ENCODE measurements at places on chromosomes 6 and 20.
A peak's percentile ranks its signal among the peaks of the same experiment; 100 is the strongest.

- DNase-seq, result no peak
Measured at GRCh38 chr6:166588691-166589336, 2.3 kb upstream of the RAMACL start.

DNA sequence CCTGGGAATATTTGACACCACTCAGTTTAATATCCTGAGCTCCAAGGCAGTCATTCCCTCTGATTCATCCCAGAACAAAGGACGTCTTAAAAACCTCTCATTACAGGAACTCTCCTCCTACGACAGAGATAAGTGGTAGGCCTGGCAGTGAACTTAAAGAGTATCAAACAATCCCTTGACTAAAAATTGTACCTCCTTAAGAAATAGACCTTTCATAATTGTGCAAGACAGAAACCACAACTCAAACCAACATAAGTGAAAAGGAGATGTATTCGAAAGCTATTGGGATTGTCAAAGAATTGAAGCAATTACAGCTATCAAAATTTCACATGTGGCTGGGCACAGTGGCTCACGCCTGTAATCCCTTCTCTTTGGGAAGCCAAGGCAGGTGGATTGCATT lies 19.1 kb upstream of the BNIP5 start:
- DNase-seq, result no peak

DNA sequence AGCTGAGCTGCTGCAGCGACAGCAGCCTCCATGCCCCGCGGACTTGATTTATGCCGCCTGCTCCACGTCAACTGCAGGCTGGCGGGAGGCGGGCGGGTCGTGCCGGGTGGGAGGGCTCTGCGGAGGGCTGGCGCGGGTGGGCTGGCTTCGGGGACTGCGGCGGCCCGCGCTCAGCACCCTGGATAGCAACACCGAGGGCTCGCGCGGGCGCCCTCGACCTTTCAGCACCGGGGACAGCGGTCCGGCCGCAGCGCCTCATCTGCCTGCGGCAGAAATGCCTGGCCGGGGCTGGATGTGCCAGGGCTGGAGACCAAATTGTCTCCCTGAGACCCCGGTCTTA lies 792 bp downstream of the SNAP25 start:
- DNase-seq, result peak; percentile 87

- DNase-seq, result peak; percentile 100
Measured at GRCh38 chr6:149454346-149454848, 30.4 kb downstream of the ZC3H12D start.

GRCh38 chr6:1348675-1349074 lies 36.8 kb downstream of the FOXQ1 start:
- no peak for DNase-seq

DNA sequence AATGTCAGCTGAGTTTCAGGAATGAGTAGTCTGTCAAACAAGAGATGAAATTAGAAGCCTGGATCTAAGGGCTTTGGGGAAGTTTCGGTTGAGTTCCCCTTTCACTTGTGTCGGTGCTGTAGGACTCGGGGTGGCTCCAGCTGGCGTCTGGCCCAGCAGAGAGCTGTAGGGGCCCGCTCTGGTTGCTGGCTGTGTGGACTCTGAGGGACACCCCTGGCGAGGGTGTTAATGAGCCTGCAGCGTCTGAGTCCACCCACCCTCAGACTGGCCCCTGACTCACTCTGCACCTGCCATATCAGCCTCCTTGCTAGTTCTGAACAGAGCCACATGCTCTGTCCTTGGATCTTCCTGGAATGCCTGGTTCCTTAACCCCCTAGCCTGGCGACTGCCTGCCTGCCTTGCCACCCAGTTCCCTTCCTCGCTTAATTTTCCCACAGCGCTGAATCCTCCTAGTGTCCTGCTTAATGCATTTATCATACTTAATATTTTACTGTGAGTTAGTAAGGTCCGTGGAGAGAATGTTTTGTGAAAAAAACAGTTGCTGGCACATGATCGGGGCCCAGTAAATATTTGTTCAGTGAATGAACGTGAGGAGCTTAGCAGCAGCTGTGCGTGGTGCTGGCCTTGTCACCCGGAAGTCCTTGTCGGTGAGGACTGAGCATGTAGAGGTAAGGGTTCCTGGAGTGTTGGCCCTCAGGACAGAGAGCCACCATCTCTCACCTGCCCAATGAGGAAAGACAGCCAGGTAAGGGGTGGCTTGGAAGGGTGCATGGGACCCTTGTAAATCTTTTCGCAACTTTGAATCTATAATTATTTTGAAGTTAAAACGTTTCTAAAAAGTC lies 1.6 kb downstream of the DNAJC5 start:
- DNase-seq, result peak; percentile 87

GRCh38 chr6:90483116-90483839 lies 103.6 kb downstream of the MAP3K7 start:
- DNase-seq, result no peak

- no peak for DNase-seq
Measured at GRCh38 chr20:51404297-51405060, 138.0 kb downstream of the NFATC2 start.

DNA sequence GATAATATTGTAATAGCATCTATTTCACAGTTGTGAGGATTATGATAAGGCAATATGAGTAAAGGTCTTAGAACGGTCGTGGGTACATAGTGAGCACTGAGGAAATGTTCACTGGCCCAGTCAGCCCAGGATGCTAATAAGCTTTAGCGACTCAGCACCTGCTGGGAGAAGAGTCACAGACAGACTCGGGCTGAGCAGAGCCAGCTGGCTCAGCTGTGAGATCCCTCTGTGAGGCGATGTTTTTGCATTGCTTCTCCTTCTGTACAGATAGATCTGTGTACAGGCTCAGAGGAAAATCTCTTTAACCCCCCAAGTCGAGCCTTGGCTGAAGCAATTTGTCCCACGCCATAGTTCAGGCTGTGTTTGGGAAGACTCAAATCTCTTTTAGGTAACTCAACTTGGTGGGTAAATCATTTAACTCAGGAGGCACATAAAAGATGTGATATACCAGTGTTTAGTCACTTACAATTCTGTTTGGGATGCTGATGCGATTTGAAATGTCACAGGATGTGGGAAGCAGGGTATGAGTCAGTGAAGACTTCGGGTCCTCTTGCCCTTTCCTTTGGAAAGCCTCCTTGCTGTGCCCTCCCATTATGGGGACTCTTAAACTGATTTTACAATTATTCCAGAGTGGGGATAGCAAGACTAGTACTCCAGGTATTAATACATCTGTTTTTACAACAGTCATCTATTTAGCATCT lies 53.1 kb downstream of the PHACTR1 start:
- DNase-seq, result no peak

GRCh38 chr20:53708129-53708968 lies 114.7 kb upstream of the ZNF217 start:
- DNase-seq, result peak; percentile 72

DNA sequence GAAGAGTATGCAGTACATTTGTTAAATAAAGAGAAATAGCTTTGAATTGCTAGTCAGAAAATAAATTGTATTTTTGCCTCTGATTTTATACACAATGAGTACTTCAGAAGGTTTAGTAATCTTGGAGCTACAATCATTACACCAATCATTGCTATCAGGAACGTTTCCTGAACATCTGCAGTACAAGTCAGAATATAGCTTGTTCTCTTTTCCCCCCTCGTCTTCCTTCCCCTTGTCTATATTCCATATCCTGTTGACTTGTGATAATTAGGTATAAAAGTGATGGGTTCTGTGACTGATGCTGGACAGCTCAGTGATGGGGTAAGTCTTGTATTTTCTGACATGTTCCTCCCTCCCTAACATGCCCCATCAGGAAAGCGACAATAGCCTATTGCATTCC lies 94.0 kb downstream of the AHI1 start:
- no peak for DNase-seq

GRCh38 chr6:159679091-159680077 lies 13.7 kb downstream of the SOD2 start:
- DNase-seq, result no peak

DNA sequence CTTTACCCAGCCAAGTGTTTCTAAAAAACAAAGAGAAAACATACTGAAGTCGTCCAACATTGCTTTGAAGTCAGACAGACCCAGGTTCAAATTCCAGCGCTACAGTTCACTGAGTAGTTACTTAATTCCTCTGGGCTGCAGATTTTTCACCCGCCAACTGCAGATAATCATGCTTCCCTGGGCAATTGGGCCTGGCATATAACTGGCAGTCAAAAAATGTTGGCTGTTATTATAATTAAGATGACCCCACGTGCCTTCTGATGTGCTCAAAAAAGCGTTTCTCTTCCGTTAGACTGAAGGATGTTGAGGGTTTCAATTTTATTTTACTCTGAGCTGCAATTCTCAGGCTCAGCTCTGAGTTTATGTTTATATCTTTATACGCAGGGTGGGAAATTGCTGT lies 156.1 kb upstream of the CITED2 start:
- no peak for DNase-seq

GRCh38 chr20:34998331-34998950 lies 42.8 kb downstream of the MYH7B start:
- DNase-seq, result peak; percentile 87

DNA sequence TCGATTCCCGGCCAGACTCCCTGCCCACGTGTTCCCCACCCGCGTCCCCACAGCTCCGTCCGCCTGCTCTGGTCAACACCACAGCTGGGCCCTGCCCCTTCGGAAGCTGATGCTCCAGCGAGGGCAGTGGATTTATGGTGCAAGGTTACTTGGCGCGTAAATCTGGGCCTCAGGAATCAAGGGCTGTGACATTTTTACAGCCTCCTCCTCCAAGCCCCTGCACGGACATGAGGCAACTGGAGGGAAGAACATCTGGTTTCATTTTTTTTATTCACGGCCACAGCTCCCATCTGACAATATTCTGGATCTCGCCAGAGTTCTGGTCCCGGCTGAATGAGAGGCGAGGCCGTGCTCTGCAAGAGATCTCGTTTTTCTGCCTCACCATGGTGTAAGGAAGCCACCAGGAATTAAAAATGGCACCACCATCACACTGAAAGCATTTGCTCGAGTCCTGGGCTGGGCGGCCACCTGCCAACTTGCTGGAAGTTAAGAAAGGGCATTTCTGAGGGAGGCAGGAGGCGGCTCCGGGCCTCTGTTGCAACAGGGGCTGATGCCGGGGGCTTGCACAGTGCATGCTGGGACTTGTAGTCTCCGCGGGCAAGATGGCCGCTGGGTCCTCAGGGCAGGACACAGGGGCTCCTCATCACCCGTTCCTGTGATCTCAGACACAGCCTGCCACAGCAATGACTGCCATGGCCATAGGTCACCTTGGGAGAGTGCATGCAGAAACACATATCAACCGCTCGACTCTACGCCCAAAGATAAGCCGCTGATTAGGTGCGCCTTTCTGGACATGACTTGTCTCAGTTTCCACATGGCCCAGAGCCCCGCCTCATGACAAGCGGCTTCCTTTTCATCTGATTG lies 148.5 kb downstream of the LY86 start:
- peak; percentile 93 for DNase-seq

DNA sequence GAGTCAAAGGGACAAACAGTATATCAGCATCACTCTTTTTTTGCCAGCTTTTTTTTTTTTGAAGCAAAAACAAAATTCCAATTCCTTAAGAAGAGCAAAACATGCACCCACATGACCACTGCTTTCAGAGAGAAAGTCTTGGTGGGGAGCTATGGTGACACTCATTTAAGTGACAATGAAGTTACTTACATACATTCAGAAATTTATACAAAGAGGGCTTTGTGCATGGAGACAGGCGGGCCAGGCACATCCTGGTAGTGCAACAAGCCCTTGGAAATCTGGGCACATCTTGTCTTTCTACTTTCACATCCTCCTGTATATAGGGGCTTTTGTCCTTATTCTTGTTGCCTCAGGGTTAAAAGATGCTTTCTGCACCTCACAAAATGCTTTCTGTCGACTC lies 55.9 kb downstream of the IL22RA2 start:
- no peak for DNase-seq

DNA sequence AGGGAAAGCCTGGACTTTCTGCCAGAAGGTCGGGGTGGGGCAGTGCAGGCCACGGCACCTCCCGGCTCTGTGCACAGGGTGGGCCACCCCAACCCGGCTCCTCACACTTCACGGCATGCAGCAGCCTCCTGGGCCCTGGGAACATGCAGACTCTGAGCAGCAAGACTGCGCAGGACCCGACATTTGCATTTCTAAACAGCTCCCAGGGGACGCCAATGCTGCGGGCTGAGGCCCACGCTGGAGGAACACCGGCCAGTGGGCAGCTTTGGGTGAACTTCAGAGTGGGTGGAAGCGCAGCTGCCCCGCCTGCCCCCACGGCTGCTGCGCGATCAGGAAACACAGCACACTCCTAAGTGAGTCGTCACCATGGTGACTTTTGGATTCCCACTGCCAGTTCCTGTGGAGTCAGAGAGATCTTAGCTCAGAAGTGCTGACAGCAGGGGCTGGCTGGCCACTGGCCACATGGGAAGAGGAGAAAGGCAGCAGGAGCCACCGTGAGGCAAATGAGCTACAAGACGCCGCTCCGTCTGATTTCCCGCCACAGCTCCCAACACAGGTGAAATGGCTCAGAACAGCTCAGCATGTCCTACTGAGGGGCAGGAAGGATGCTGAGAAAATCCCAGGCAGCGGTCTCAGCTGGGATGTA lies 52.1 kb downstream of the RNASET2 start:
- DNase-seq, result peak; percentile 87

DNA sequence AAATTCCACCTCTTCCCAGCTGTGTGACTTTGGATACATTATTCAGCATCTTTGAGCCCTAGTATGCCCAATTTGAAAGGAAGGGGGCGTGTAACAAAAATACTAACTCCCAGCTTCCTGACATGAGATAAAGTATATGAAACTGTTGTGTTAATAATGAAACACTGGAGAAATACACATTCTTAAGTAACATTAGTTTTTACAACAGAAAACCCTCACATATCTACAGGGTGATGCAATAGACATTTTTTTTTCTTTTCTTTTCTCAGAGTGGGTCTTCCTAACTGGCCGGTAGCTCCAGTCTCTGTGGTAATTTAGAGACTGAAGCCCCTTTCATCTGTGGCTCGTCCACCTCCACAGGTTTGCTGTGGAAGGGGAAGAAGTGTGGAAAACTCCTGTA lies 79.5 kb downstream of the CD83 start:
- DNase-seq, result no peak

DNA sequence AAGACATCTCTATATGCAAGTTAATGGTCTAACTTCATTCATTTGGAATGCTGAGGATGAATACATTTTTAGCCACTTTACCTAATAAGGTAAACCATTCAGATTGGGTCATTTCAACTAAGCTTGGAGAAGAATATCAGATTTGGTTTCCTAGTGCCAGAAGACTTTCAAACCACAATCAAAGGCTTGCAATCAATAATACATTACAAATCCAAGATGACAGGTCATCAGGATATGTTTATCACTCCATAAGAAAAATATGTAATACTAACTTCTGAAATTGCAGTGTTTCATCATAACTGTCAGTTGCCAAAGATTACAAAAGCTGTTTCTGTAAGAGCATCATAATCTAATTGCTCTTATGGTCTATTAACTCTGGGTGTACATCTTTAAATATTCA lies 654.0 kb downstream of the COL12A1 start:
- DNase-seq, result no peak

- no peak for DNase-seq
Measured at GRCh38 chr6:71675386-71675785, 211.0 kb upstream of the RIMS1 start.

DNA sequence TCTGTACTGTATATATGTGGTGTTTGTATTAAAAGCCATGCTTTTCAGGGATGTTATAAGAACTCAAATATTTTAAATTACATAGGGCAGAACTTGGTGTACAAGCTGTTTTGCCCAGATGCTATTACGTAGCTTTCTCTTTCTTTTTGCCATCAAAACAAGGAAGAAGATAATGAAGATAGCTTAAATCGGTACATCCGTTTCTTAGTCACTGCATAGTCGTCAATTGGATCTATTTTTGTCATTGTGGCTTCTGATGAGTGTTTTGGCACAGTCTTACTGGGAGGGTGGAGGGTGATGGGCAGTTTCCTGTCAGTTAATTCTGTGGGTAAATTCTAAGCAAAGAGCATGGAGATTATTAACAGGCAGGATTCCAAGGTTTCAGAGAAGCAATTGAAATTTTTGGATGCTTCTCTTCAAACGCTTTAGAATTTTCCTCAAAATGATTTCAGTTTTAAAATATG lies 649.1 kb upstream of the GJE1 start:
- DNase-seq, result peak; percentile 39

Data from osteoblast (primary cell).